ENCODE measurements at places on chromosomes 4 and X.

- DNase-seq, result no peak
These were observed 59.7 kb upstream of the BCOR start for GRCh38 chrX:40157228-40158035.

DNA sequence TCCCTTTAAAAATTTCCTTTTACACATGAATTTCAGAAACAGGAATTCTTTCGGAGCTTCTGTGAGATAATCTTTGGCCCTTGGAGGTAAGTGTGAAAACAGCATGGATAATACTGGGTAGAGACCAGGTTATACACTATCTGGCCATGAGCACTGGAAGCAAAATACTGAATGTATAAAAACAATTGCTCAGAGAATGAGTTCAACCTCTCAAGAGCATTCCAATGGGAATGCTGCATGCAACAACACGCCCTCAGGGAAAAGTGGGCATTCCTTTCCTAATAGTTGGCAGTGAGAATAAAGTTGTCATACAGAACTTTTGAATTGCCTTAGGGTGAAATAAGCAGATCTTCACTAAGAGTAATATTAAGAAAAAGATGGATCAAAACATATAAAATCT, 574.8 kb upstream of the DIPK2B start:
- DNase-seq, result no peak

GRCh38 chr4:183157215-183157614, 58.2 kb downstream of the WWC2 start:
- no peak for DNase-seq

DNA sequence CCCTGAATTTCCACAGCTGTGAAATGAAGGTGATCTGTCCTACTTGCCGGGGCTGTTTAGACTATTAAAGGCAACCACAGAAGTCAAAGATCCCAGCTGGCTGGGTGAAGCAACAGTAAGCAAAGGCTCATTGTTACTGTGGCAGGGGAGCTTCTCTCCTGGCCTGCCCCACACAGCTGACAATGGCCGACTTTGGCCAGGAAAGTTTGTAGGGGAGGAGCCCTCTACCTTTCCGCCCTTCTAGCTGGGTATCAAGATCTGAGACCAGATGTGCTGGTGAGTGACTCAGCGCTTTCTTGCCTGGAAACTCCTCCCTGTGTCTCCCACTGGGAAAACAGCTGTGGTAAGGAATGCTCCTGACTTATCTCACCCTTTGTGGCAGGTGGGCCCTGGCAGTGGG, 21.1 kb downstream of the RASSF6 start:
- no peak for DNase-seq

DNA sequence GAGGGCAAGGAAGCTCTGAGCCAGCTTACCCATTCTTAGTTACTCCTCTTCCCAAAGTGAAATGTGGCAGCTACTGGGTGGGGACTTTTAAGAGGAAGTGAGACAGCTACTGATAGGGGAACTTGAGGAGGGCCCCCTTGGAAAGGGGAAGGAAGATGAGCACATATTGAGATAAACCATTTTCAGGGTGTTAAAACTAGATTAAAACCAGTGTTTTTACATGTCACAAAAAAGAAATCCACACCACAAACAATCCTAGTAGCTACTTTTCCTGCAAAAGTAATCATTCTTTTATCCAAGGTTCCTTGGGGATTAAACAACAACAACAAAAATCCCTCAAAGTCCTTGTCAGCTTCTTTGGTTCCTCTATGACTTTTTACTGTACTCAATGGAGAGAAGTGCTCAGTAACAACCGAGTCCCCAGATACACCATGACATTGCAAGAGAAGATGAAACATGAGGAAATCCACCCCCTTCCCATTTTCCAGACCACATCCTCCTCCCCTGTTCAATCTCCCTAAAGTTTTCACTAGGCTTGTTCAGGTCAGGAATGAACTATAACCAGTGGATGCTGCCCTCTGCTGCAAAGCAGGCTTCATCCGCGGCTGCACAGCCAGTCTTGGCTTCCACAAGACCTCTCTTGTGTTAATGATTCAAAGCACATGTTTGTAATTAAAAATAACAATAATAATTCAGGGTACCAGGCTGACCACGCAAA, 113.5 kb upstream of the TMEM164 start:
- no peak for DNase-seq

- no peak for DNase-seq
These were observed 81.9 kb downstream of the AFF2 start for GRCh38 chrX:148582353-148582752.

- no peak for DNase-seq
These were observed 20.7 kb downstream of the HHIP start for GRCh38 chr4:144666539-144667175.

- DNase-seq, result peak; percentile 64
These were observed 717 bp downstream of the PPP3CA start for GRCh38 chr4:101346351-101347266.

Data from CD4-positive, alpha-beta T cell treated with Interleukin-12 subunit alpha and Interleukin-12 subunit beta, for 1 hour (primary cell).